ENCODE measurements at places on chromosomes 12 and 14.
A peak's percentile ranks its signal among the peaks of the same experiment; 100 is the strongest.

GRCh38 chr12:41908206-41908605 is 236.5 kb downstream of the GXYLT1 start:
- DNase-seq, result no peak

DNA sequence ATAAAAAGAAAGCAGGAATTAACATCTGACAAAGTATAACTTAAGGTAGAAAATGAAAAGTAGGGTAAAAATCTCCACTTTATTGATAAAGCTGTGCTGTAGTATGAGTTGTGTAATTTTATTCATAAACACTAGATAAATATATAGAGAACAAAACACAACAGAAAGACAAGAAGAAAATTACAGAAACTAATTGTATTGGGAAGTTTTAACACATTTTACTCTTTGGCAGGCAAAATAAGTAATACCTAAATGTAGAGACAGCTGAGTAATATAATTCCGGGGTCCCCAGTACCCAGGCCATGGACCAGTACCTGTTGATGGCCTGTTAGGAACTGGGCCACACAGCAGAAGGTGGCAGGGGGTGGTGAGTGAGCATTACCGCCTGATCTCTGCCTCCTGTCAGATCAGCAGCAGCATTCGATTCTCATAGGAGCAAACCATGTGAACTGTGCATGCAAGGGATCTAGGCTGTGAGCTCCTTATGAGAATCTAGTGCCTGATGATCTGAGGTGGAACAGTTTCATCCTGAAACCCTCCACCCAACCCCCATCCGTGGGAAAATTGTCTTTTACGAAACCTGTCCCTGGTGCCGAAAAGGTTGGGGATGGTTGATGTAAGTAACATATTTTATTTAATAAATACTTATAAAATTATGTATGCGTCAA is 84.4 kb upstream of the ETV6 start:
- DNase-seq, result no peak

GRCh38 chr14:54564868-54565784 is 1.8 kb upstream of the SAMD4A start:
- DNase-seq, result peak; percentile 51

DNA sequence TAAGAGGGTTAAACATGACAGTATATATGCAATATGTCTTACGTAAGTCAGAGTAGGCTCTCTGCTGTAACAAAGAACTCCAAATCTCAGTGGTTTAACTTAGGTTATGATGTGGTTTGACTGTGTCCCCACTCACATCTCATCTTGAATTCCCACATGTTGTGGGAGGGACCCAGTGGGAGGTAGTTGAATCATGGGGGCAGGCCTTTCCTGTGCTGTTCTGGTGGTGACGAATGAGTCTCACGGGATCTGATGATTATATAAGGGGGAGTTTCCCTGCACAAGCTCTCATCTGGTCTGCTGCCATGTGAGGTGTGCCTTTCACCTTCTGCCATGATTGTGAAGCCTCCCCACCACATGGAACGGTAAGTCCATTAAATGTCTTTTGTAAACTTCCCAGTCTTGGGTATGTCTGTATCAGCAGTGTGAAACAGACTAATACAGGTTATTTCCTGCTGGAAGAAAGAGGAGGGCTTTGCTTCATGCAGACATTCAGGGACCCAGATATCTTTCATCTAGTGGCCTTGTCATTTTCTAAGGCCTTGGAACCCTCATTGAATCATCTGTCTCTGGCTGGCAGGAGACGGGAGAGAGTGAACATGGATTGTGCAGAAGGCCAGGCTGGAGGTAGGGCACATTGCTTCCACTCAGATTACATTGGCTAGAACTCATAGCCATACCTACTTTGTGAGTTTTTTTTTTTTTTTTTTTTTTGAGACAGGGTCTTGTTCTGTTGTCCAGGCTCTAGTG is 96.1 kb downstream of the CRADD start:
- no peak for DNase-seq

GRCh38 chr12:95337146-95337545 is 119.5 kb downstream of the VEZT start:
- no peak for DNase-seq

DNA sequence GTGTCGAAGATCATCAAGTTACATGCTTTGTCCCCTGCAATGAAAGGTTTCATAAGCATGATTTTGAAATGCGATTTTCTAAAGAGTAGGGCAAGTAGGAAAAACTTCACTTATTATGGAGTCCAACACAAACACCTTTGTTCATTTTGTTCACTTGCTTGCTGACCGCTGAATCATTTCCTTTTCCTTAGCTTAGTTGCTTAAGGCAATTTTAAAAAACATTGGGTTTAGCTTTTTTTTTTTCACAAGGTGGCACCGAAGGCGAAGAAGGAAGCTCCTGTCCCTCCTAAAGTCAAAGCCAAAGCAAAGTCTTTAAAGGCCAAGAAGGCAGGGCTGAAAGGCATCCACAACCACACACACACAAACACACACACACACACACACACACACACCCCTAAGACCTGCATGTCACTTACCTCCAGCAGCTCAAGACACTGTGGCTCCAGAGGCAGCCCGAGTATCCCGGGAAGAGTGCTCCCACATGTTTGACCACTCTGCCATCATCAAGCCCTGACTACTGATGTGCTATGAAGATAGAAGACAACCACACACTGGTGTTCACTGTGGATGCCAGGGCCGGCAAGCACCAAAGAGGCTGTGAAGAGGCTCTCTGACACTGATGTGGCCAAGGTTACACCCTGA is 11.4 kb downstream of the MANSC1 start:
- no peak for DNase-seq

- no peak for DNase-seq
Observed at GRCh38 chr14:50318031-50318626, 6.0 kb downstream of the DMAC2L start.

DNA sequence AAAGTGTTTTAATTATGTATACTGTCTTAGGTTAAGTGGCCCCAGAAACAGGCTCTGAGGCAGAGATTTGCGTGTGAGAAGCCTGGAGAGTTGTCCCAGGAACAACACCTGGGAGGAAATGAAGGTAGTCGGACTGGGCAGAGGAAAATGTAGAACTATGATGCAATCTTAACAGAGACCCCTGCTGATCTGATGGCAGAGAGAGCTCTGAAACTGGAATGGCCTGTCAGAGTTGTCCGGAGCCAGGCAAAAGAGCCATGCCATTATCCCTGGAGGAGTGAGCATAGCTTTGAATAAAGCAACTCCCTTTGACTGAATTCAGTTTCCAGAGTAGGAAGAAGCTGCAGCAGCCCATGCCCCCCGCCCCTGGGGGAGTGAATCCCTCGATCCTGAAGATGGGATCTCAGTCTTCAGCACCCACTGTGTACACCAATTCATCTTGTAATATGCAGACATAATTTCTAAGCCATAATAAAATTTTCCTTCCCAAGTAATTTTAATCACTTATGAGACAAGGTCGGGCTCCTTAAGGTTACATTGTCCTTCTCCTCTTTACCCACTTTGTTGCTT is 264.8 kb downstream of the PDZRN4 start:
- DNase-seq, result no peak

DNA sequence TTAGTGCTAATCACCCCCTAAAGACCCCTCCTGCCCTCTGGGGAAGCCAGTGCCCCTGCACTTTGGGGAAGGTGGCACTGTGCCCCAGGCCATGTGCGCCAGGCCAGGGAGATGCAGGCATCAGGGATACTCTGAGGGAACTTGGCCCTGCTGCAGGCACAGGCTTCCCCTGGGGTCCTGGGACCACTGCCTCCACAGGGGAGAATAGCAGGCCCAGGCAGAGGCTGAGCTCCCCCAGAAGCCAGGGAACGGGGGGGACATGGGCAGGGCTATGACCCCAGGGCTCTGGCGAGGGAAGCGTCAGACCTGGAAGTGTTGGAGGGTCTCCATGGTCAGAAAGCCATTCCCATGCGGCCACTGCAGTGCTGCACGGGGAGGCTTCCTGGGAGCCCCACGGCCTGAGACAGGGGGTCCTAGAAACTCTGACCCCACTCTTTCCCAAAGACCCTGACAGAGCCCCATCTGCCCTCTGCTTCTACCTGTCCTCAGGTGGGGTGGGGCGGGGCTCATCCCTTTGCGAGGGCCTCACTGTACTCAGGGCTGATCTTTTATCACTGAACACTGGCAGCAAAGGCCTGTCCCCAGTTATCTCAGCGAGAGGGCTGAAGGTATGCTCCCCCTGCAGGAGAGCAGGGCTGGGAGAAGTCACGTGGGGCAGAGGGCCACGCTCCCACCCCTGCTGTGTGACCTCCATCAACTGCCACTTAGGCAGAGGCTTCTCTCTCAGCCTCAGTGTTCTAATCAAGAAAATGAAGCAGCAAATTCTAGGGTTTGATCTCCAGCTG is 160.0 kb downstream of the CALM1 start:
- DNase-seq, result no peak

GRCh38 chr14:63404906-63405305 is 86.2 kb upstream of the GPHB5 start:
- DNase-seq, result no peak

GRCh38 chr12:28563286-28563685 is 373.0 kb downstream of the CCDC91 start:
- no peak for DNase-seq

All from activated effector memory CD4-positive, alpha-beta T cell treated with Interleukin-2 at 50 U/mL for 16 hours (primary cell).